ENCODE measurements at places on chromosomes 2 and 18.

DNA sequence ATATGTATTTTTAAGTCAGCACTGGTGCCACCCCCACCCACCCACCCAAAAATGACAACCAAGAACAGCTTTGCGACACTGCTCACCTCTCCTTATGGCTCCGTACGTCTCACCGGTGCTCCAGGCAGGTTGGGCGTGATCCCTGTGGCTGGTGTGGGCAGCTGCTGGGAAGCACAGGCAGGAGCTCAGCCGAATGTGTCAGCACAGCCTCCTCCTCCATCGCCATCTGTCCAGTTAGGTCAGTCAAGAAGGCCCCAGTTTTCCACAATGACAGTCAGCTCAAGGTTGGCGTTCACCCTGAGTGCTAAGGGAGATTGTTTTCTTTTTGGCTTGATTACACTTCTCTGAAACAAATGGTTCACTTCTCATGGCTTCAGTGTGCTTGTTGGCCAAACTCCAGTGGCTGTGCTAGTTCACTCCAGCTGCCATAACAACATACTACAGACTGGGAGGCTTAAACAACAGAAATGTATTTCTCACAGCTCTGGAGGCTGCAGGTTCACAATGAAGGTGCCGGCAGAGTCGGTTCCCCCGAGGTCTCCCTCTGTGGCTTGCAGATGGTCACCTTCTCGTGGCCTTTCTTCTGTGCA lies 30.2 kb downstream of the AMER3 start:
- no peak for DNase-seq

GRCh38 chr18:42242758-42243157 lies 287.7 kb downstream of the PIK3C3 start:
- no peak for DNase-seq

GRCh38 chr2:102703748-102704147 lies 58.1 kb upstream of the TMEM182 start:
- DNase-seq: no peak

- no peak for DNase-seq
These were observed 804.4 kb downstream of the EPHA4 start for GRCh38 chr2:220767591-220768255.

DNA sequence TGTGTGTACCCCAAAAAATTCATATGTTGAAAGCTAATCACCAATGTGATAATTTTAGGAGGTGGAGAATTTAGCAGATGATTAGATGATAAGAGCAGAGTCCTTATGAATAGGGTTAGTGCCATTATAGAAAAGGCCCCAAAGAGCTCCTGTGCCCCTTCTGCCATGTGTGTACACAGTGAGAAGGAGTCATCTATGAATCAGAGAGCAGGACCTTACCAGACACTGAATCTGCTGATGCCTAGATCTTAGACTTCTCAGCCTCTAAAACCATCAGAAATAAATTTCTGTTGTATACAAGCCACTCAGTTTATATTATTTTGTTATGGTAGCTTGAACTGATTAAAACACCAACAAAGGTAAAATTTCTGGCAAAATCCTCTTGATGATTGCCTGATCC lies 560.0 kb upstream of the CDH2 start:
- DNase-seq: no peak

- no peak for DNase-seq
These were observed 655.3 kb upstream of the FAM98A start for GRCh38 chr2:34254272-34254878.

DNA sequence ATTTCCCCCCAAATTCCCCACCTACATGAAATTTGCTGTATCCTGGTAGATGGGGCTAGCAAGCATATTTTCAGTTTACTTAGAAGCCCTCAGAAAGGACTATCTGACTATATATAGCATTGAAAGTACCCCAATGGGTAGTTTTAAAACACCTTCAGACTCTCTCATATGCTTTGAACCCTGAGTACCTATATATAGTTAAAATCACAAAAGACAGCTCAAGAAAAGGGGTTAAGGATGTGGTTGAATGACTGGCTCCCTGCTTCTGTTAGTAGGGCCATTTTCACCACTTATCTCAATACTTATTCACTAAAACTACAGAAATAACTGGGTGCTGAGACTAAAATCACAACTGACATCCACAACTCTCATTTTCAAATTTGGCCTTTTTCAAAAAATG lies 18.5 kb downstream of the WDPCP start:
- DNase-seq: no peak

DNA sequence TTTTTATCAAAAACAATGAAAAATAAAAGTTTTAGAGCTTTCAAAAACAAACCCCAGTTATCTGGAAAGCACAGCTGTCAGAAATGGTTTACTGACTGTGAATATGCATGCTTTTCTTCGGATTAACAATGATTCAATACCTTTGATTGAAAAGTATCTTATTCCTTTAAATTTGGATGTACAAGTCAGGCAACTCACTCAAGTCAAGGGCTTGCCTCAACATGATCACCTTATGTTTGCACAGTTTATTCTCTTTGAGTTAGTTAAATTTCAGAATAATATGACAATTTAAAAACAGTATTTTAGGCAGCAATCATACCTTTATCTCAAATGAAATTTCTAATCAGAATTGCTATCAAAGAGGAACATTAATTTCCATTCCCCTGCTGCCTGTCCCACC lies 108.8 kb upstream of the FOSL2 start:
- no peak for DNase-seq

GRCh38 chr18:58135701-58136331 lies 91.8 kb downstream of the NEDD4L start:
- no peak for DNase-seq

GRCh38 chr18:45059695-45060094 lies 379.0 kb downstream of the SETBP1 start:
- DNase-seq: no peak

GRCh38 chr2:159211447-159212396 lies 74.8 kb downstream of the WDSUB1 start:
- DNase-seq: no peak

Data from effector CD4-positive, alpha-beta T cell (primary cell).